ENCODE measurements at places on chromosomes 7 and 10. TPM values are rescaled to one million over a fixed set of nuclear protein-coding genes. Genes with fewer than 3 reads are reported as not detected.

DNA sequence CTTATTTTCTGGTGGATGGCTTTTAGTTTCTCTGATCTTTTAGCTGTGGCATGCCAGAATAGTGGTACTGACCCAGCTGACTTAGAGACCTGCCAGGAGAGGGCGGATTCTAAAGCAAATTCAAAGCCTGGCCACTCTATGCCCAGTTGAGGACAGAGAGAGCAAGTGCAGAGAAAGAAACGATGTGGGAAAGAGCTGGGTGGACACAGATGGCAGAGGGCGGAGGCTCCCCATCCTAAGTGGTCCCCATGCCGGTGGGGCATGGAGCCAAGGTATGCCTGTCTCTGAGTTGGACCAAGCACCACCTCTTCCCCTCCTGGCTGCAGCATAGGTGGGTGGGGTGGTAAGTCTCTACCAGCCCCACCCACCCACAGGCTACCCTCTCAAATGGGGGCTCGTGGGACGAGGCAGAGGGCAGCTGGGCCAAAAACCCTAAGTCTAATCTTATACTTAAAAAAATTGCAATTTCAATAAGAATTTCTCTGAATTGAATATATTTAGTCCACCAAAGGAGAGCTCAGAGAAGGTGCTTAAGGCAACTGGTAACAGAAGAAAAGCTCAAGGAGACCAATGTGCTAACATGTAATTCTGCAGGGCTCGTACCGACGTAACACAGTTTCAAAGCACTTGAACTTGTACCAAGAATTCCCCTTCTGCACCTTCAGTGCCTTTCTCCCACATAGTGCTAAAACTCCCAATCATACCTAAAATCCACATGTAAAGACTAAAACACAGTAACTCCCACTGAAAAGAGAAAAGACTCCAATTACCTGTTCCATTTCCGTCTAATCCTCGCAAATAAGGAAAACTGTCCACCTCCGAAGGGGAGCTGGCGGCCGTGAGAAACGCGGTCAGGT, 85.7 kb upstream of the NMT2 start:
- DNase-seq, result no peak

DNA sequence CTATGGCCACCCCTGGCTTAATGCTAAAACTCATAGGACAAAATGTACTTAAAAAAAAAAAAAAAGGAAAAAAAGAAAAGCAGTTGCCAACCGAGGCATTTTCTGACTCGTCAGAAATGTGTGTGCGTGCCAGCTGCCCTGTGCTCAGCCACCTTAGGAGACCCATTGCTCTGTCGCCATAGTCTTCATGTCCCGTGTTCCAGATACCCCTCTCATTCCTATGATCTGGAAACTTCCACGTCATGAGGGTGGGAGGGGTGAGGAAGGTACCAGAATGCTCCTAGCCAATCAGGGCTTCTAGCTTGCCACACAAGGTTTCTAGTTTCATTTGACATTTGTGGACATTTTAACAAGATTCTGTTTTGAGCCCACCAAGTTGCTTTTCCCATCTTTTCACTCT, 212.9 kb downstream of the TCF7L2 start:
- DNase-seq, result no peak

DNA sequence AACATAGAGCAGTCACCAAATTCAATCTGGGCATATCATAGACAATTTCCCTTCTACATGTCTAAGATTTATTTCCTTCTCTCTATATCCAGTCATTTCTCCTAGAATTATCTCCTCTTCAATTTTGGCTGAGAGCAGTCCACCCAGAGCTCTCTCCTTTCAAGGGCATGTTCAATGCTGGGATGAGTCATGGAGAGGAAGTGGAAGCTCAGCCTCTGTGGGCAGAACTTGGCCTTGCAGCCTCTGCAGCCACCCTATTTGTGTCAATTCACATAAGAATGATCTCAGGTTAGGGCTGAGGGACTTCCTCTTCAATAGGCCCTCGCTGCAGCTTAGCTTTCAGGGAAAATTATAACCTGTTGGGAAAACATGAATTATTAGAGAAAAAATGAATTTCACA, 560.8 kb downstream of the POM121L12 start:
- DNase-seq, result no peak

GRCh38 chr7:128366300-128366699, 4.8 kb upstream of the PRRT4 start:
- no peak for DNase-seq

- no peak for DNase-seq
Measured at GRCh38 chr10:62426086-62426485, 51.9 kb downstream of the ZNF365 start.

DNA sequence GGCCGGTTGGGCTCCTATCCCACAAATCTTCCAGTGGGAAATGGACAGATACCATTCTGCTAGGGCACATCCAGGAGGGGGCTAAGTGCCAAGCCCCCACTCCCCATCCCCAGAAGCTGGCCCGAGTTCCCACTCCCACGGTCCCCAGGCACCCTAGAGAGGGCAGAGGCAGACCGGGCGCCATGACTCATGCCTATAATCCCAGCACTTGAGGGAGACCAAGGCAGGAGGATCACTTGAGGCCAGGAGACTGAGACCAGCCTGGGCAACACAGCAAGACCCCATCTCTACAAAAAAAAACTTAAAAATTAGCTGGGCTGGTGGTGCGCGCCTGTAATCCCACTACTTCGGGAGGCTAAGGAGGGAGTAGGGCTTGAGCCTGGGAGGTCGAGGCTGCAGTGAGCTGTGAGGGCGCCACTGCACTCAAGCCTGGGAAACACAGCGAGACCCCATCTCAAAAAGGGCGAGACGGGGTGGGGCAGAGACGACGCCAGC, 870 bp downstream of the GNA12 start:
- no peak for DNase-seq

Gene TMEM270
- not detected for polyA plus RNA-seq

GRCh38 chr7:18693406-18693805, 197.9 kb downstream of the HDAC9 start:
- DNase-seq, result peak; percentile 52

- DNase-seq, result no peak
Measured at GRCh38 chr7:31082017-31082416, 29.9 kb downstream of the ADCYAP1R1 start.

DNA sequence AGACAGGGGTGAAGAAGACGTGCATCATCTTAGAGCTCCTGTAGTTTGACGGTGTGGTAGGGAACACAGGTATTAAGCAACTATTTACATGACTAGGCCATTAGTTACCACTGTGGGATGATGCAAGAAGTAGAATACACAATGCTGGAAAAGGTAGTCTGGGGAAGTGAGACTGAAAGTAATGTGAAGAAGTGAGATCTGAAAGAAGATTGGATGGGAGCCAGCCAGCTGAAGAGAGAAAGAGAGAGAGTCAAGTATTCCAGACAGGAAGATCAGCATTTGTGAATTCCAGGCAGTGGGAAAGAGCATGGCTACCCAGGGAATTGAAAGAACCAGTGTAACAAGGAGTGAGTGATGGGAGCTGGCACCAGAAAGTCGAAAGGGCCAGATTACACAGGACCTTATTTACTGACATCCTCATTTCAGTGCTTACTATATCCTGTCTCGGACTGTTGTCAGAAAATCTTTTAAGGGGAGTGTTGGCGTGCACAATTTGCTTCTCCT, 4.0 kb upstream of the CFAP58 start:
- DNase-seq, result no peak

DNA sequence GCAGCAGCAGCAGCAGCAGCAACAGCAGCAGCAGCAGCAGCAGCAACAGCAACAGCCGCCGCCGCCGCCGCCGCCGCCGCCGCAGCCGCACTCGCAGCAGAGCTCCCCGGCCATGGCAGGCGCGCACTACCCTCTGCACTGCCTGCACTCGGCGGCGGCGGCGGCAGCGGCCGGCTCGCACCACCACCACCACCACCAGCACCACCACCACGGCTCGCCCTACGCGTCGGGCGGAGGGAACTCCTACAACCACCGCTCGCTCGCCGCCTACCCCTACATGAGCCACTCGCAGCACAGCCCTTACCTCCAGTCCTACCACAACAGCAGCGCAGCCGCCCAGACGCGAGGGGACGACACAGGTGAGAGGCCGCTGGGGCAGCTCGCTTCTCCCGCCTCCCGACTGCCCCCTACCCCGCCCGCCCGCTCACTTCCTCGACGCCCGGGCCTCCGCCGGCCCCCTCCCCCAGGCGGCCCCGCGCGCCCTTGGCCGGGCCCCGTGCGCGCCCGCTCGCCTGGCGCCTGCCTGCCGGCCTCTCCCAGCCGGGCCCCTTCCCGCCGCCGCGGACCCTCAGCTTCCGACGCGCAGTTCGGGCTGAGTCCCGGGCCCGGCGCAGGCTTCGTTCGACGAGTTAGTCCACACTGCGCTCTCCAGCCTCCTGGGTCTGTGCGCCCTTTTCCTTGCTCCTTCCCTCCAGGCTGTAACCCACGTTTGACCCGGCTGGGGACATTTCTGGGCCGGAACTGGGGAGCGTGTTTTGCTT, 882 bp downstream of the DLX6 start:
- no peak for DNase-seq

GRCh38 chr10:7412928-7413282, 2.1 kb upstream of the SFMBT2 start:
- no peak for DNase-seq

- no peak for DNase-seq
Measured at GRCh38 chr7:1523844-1524243, 6.7 kb upstream of the MAFK start.

Gene SH2B2
- polyA plus RNA-seq, result 8.1 TPM

Gene GIMAP6
- 17.4 TPM for polyA plus RNA-seq

DNA sequence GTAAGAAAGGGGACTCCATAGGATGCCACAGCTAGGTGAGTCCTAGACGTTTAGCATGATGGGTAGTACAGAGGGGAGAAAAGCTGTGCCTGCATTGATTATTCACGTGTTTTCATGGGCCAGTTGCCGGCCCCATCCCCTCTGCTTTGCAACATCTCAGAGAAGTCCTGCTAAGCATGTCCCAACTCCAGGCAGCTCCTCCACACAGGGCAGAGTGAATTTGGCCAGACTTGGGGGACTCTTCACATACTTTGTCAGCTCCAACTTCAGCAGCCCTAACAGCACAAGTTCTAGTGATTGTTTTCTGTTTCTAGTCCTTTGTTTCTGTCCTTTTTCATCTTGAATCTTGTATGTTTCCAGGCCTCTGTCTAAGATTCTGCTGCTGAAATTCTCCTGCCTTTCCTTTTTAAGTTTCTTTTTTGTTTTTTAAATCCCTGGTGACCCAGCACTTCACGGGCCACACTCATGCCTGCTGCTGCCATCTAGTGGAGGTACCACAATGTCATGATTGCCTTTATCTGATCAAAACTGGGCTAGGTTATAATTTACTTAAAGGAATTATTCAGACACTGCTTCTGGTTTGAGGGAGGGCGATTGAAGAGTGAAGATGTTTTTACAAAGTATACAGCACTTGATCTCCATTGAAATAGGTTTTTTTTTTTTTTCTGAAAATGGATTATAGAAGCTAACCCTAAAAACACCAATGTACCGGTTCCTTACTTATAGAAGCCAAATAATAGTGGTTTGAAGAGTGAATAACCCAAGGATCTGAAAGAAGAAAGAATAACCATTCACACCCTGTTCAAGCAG, 276.9 kb downstream of the CSTF2T start:
- peak; percentile 67 for DNase-seq

Gene IL15RA
- 1.8 TPM for polyA plus RNA-seq

DNA sequence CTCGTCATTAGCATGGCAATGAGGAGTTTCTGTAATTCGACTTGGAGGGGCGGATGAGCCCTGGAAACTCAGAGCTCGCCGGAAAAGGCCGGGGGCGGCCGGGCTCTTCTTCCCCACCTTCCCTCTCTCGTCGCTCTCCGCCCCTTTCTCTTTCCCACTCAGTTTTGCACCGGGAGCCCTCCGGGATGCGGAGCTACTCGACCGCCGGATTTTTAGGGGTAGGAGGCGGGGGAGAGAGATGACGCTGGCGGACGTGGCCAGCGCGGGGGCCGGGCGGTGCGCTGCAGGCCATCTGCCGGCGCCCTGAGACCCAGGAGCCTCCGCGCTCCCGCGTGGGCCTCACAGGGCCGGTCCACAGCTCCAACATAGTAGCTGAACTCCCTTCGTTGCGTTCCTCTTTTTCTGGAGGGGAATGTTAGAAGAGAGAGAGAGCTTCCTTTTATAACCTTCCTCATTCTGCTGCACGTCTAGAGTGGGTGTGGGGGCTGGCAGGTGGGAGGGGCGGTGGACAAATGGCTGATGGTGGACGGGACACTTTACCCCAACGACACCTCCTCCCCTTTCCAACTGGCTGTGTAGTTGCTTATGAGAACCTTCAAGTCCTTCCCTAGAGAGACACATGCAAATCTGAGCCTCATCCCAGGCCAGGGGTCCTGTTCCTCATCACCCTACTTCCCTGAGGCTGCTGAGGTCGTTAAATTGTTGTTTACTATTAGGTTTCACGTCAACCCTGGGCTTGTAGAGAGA, 1.1 kb upstream of the HOXA1 start:
- DNase-seq, result peak; percentile 69

DNA sequence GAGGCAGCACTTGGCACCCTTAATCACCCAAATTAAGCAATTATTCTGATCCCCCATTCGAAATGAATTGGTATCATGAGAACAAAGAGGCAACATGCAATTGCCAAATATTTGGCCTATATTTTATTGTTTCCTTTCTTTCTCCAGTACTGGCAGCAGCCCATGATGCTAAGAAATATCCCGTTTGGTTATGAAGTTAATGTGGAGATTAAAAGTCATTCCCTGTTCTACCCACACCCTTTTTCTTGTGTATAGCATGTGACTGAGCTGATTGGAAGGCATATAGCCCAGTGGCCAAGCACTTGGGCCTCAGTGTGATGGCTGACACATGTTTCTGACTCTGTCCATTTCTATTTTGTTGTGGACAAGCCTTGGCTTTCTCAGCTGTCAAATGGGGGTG, 692.3 kb upstream of the GALNT17 start:
- DNase-seq, result no peak

DNA sequence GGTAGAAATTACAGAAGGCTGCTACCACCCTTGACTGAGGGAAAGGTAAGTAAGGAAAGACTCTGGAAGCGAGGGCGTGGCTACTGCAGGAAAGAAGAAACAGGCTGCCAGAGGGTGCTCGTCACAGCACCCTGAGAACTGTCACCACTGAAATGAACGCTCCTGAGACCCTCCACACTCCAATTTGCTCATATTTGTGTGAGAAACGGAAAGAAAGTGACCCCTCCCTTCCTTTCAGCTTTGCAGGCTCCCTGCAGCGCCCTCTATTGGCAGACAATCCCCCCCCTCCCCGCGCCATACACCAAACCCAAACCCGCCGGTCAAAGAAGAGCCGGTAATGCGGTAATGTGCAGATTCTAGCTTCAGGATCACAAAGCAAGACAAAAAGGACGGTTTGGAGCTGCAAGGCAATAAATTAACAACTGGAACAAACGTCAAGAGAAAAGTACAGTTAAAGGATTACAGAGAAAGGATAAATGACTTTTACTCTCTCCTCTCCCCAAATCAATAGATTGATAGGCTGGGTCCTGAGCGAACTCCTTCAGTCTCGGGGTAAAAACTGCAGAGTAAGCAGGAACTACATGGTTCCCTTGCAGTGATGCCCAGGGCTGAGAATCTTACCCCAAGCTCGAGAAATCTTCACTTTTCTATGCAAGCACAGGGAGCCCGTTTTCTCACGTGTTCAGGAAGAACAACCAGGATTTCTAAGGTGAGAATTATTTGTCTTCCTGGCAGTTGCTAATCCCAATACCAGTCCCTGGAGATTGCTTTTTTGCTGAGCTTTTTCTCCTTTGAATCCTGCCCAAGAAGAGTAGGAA, 47.6 kb downstream of the STEAP1B start:
- peak; percentile 50 for DNase-seq

GRCh38 chr10:72079356-72079755, 9.0 kb downstream of the SPOCK2 start:
- no peak for DNase-seq
